Stimulated activated naive CD4-positive, alpha-beta T cell (primary cell): ENCODE measurements at places on chromosomes 4 and X.

DNA sequence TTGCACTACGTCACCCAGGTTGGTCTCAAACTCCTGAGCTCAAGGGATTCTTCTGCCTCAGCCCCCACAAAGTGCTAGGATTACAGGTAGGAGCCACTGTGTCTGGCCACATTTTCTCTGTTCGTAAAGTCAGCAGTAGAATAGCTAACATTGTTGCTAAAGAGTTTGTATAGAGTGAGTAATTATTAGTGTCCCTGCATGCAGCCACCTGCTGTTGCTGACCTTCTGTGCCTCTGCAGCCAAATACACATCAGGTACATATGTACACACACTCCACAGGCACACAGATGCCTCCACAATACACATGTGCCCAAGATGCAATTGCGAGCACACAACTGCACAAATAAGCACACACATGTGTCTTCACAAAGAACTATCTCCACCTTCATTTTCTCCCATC is 10.9 kb downstream of the DRD5 start:
- no peak for DNase-seq

DNA sequence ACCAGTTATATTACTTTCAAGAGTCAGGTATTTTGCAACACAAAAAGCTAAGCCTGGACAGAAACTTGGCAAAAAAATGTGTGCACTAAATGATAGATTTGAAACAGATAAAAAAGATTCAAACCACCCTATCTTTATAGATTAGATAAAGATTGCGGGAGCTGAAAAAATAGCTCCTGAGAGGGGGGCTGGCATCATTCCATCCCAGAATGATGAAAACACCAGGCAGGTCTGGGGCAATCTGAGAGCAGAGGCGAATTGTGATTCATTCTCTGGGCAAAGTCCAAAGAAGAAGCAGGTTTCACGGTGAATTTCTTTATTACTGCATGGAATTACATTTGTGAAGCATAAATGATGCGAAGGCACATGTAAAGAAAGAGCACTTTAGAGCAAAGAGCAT is 168.5 kb upstream of the DMD start:
- no peak for DNase-seq

GRCh38 chr4:140080883-140081282 is 73.1 kb downstream of the MAML3 start:
- no peak for DNase-seq

GRCh38 chrX:74525116-74525515 is 89.3 kb downstream of the RLIM start:
- DNase-seq, result no peak

GRCh38 chr4:169096221-169096620 is 86.2 kb upstream of the CBR4 start:
- DNase-seq, result no peak

GRCh38 chrX:134604701-134605311 is 53.5 kb downstream of the PLAC1 start:
- DNase-seq, result no peak

- DNase-seq, result no peak
Measured at GRCh38 chr4:78056265-78057129, 626 bp upstream of the FRAS1 start.

DNA sequence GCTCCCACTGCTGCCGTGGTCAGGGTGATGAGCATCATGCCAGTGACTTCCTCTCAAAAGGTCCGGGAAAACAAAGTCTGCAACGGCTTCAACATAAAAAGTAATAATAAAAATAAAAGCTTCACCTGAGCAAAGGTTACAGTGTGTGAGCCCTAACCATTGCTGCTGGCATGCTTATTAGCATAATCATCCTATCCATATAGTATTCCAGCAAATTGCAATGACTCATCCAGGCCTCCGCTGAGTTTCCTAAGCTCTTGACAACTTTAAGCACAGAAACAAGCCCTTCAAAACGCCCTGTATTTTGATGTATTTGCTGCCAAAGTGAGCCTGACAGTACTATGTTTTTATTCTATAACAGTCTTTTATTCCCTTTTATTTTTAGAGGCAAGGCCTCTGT is 100.5 kb downstream of the AASDH start:
- no peak for DNase-seq

DNA sequence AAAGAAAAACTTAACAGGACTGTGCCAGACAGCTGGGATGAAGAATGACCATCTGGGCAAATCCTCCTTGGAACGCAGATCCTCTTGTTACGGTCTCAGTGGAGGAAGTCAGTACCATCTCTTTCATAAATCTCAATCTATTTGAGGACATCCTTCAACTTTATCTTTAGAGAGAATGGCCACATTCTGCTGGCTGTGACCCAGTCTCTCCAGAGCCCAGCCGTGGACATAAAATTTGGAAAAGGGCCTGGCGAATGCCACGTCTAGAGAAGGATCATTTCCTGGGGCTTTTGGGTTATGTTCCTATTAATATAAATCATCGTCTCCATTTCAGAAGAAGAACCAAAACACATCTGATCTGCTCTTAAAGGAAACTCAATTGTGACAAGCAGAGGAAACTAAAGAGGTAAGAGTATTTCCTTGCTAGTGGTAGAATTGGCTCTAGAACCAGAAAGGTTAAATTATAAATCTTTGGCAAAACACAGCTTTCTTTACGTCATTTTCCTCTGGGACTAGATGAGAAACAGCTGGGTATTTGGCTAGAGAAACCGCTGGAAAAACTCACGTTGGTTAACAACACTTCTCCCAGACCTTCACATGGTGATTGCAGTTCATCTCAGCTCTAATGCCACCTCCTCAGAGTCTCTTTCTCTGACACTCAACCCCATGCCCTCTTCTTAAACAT is 164.7 kb downstream of the CHIC2 start:
- DNase-seq, result no peak
